ENCODE measurements at places on chromosomes 4 and X.
A peak's percentile ranks its signal among the peaks of the same experiment; 100 is the strongest.

- no peak for DNase-seq
Measured at GRCh38 chr4:52664479-52664878, 5.4 kb upstream of the USP46 start.

DNA sequence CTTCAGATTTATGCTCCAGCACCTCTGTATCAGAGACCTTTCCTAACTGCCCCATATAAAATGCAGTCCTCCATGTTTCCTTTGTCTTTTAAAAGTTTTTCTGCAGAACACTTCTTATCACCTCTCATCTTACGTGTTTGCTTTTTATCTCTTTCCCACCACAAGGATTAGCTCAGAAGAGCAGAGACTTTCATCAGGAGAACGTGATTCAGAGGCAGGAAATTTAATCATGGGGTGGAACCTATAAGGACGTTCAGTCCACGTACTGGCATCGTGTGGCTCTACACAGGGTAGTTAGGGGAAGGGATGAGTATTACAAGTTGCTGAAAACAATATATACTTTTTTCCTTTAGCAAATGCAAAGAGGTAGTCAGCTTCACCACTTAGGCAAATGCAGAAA lies 98.7 kb downstream of the SORBS2 start:
- DNase-seq = peak; percentile 35

DNA sequence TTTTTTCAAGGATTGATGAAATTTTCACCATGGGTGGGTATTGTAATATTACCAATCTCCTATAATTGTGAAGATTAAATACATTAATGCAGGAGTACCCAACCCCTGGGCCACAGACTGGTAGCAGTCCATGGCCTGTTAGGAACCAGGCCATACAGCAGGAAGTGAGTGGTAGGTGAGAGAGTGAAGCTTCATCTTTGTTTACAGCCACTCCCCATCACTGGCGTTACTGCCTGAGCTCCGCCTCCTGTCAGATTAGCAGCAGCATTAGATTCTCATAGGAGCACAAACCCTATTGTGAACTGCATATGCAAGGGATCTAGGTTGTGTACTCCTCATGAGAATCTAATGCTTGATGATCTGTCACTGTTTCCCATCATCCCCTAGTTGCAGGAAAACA lies 15.1 kb downstream of the RAPGEF2 start:
- DNase-seq = no peak

GRCh38 chrX:119682019-119682989 lies 10.7 kb downstream of the SEPTIN6 start:
- no peak for DNase-seq

- no peak for DNase-seq
Measured at GRCh38 chrX:100316987-100317386, 93.1 kb downstream of the PCDH19 start.

DNA sequence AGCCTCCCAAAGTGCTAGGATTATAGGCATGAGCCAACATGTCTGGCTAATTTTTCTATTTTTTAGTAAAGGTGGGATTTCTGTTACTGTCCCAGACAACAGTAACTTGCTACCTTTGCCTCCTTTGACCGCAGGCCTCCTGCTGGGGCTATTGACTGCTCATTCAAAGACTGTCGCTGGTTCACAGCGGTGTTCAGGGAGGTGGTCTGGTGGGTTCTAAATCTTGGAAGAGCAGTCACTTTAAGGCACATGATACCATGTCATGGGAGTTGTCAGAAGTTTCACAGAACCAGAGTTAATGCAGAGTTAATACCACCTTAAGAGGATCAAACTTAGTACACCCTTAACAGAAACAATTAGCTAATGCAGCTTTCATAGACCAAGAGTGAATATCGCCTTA lies 3.8 kb downstream of the ASMT start:
- DNase-seq = peak; percentile 67

- DNase-seq = no peak
Measured at GRCh38 chr4:115763051-115763450, 649.6 kb upstream of the NDST4 start.

- peak; percentile 98 for DNase-seq
Measured at GRCh38 chr4:39365830-39366771, at the start of gene RFC1. Gene RFC1, minus strand, starts transcription at chr4:39366362. Its CDS starts 121 bp downstream, at chr4:39366241.

DNA sequence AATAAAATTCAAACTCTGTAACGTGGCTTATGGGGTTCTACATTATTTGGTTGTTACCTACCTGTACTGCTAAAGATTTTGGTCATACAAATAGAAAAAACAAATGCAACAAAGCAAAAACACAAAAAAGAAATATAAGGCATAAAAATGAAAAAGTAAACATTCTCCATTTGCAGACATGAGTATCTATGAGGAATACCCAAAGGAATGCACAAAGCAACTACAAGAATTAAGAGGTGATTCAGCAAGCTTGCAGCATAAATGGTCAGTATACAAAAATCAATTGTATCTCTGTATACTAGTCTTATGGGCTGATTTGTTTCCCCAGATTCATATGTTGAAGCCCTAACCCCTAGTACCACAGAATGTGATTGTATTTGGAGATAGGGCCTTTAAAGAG lies 3.6 kb upstream of the PDE5A start:
- DNase-seq = no peak

- DNase-seq = peak; percentile 35
Measured at GRCh38 chr4:165472943-165473676, 94.3 kb downstream of the CPE start.

DNA sequence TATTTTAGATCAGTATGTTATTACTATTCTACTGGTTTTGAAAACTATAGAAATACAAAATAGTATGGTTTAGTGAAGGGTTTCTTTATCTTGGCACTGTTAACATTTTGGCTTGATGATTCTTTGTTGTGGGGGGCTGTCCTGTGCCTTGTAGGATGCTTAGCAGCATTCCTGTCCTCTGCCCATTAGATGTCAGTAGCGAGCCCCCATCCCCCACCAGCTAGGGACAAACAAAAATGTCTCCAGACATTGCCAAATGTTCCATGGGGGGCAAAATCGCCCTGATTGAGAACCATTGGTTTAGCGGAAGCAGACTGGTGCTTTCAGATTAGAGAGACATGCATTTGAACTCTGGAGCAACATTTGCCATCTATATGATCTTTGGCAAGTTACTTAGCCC lies 23.3 kb downstream of the SPARCL1 start:
- peak; percentile 60 for DNase-seq

- DNase-seq = no peak
Measured at GRCh38 chr4:76296286-76296820, 10.2 kb upstream of the STBD1 start.

DNA sequence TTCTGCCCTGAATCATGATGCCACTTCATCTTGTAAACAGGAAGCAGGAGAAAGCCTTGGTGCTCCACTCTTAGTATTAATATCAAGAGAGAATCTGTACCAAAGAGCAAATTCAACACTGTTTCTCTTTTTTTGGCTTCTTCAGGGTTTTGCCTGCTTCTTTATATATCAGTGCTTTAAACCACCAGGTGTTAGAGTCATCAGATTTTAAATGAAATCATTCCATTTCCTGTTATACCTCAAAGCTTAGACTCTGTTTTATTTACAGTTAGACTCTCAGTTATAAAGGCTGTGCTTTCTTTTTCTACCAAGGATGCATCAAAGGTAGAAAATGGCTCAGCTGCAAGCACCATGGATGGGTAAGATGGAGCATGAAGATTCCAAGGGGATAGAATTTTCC lies 350.9 kb downstream of the CAMK2D start:
- DNase-seq = no peak

GRCh38 chr4:78310007-78310739 lies 241.4 kb upstream of the ANXA3 start:
- no peak for DNase-seq
